Mesenteric fat pad (tissue), 1 donor: ENCODE measurements at places on chromosomes 3 and 15. TPM values are rescaled to one million over a fixed set of nuclear protein-coding genes. Genes with fewer than 3 reads are reported as not detected.

The STRC gene
- 0.10 TPM for total RNA-seq

The LRTM1 gene
- not detected for total RNA-seq

The MINAR1 gene
- total RNA-seq = 0.45 TPM

The CCDC39 gene
- total RNA-seq = 0.64 TPM

GRCh38 chr3:8619548-8619947, 25.1 kb downstream of the SSUH2 start:
- DNase-seq = no peak

DNA sequence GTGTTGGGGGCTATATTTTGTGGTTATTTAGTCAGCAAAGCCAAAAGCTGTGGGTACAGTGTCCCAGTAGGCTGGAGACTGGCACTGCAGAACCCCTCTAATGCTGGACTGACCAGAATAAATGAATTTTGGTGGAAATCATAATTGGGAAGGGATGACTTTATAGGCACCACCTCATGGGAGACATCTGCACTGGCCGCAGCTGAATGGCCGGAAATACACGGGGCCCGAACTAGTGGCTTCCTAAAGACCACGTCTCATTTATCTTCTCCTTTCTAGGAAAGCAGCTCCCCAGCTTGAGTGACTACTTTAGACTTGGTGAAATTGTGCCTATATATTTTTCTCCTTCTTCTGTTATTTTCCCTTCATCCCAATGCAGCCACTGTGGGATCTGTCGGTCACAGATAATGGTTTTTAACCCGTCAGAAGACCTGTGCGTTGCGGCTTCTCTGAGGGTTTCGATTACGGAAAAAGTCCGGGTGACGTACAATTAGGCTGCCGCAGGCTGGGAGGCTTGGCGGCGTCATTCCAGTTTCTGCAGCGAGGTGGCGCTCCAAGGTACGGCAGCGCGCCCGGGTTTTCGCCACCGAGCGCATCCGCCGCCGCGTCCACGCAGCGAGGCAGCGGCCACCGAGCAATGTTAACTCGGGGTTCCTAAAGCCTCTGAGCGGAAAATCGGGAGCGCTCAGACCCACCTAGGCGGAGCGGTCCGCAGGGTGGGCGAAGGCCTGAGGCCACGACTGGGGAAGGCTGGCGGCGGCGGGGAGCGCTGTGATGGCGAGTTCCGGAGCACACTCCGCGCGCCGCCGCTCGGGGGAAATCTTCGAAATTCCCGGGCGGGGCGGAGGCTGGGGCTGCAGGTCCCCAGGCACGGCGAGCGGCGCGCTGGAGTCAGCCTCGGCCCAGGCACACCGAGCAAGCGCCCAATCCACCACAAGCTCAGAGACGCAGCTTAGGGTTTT, 26.3 kb downstream of the NR2F2 start:
- DNase-seq = no peak

DNA sequence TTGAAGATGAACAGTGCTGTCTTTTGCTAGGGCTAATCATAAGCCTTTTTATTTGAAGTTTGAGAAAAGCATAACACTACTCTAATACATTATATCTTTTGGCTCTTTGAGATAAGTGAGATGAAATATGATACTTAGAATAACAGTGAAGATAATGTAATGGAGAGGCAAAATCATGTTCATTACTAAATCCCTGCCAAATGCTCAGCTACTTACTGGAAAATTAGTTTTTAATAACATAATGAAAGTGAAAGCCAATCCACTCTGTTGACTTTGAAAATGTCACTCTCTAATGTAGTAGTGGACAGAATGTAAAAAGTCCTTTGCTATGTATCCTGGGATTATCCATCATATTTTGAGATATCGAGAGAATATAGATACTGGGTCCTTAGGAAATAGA, 35.9 kb upstream of the MYH15 start:
- no peak for DNase-seq

GRCh38 chr3:56915966-56916586, 114.3 kb upstream of the ARHGEF3 start:
- no peak for DNase-seq

DNA sequence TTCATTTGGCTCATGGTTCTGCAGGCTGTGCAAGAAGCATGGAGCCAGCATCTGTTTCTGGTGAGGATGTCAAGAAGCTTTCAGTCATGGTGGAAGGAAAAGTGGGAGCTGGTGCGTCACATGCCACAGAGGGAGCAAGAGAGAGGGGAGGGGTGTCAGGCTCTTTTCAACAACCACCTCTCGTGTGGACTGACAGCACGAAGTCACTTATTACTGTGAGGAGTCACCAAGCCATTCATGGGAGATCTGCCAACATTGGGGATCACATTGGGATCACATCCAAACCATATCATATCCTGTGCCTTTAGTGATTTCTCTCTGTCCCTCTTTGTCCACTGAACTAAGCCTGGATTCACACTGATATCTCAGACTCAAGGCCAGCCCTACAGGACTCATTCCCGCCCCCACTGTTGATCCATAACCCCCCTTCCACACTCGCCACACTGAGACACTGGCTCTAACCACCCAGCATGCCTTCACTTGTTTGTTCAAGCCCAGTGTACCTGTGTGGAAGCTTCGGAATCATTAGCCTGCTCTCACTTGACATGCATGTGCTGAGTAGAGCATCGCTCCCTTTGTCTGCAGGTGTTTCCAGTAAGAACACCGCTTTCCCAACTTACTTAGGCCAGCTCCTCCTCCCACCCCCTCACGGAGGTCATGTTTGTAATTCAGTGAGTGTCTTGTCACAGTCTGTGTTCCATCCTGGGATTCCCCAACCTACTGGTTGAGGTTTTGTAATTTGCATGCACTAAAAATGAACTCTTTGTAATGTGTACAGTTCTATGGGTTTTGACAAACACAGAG, 132.2 kb downstream of the KLF13 start:
- DNase-seq = no peak

DNA sequence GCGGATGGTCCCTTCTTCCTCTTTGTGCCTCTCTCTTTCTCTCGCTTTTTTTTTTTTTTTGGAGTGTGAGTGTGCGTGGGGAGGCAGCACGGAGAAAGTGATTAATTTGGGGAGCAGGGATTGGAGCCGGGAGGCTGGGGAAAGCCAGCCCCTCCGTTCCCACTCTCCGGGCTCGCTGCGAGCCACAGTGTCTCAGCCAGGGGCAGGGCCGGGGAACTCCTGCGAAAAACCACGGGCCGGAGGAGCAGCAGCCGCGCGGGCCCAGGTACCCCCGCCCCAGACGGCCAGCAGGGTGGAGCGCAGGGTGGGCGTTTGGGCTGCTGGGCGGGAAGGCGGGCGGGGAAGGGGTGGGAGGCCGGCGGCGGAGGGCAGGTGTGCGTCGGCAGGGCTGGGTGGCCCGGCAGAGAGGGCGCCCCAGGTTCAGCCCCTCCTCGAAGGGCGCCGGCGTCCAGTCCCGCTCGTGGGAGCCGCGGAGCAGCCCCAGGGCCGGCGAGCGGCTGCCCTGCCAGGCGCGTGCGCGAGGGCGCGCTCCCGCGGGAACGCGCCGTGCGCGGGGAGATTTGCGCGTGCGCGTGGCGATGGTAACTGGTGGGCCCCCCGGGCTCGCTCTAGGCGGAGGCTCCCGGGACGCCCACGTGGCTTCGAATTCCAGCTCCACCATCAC, 1.4 kb downstream of the CHL1 start:
- DNase-seq = no peak

GRCh38 chr3:23199649-23200048, 3.5 kb upstream of the UBE2E2 start:
- no peak for DNase-seq

GRCh38 chr3:181741417-181741816, 29.7 kb downstream of the SOX2 start:
- no peak for DNase-seq

GRCh38 chr3:195537995-195538394, 5.1 kb downstream of the PPP1R2 start:
- DNase-seq = no peak

- no peak for DNase-seq
Observed at GRCh38 chr3:72033666-72034428, 248.9 kb upstream of the PROK2 start.

- DNase-seq = no peak
Observed at GRCh38 chr3:117045143-117045542, 335.6 kb downstream of the TUSC7 start.

DNA sequence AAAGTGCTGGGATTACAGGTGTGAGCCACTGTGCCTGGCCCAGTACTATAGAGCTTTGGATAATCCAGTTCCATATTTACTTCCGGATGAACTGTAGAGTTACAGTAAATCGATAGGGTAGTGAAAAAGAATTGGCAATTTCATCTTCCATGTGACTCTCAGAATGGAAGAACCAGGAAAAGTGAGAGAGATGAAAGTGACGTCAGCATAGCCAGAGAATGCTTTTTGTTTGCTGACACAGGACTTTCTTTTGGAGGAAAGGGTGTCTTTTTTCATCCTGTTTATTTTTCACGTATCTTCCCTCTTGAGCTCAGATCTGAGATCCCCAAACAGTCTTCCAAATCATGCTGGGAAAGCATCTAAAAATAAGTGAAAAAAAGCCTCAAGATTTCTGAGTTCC, 91.2 kb upstream of the KCNAB1 start:
- no peak for DNase-seq

GRCh38 chr15:78938658-78939488, 6.0 kb downstream of the CTSH start:
- DNase-seq = no peak
